Stimulated activated CD4-positive, alpha-beta T cell treated with anti-CD3 and anti-CD28 coated beads, TNF-alpha, amount 100 ng/mL, for 48 hours (primary cell): ENCODE measurements at places on chromosomes 1 and 21.

- DNase-seq, result no peak
Observed at GRCh38 chr21:21039624-21040170, 41.5 kb downstream of the NCAM2 start.

- no peak for DNase-seq
Observed at GRCh38 chr1:184539580-184539979, 152.8 kb downstream of the C1orf21 start.

- no peak for DNase-seq
Observed at GRCh38 chr1:107767156-107767582, 197.8 kb downstream of the VAV3 start.

DNA sequence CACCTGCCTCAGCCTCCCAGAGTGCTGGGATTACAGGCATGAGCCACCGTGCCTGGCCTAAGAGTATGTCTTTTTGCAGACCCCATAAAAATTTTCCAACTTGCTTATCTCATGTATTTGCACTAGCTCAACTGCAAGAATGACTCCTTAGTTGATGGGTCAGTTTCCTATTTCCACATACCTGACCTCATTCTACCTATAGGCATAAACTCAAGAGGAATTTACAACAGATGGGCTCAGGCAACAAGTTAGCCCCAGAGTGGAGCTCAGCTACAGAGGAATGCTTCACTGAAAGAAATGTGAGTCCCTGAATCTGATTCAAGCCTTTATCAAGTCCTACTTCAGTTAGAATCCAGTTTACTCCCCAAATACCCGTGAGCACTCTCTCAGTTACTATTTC lies 5.3 kb upstream of the SLC37A1 start:
- DNase-seq, result no peak

- DNase-seq, result no peak
Observed at GRCh38 chr1:210828996-210829596, 304.9 kb downstream of the KCNH1 start.

GRCh38 chr1:71634159-71634558 lies 553.3 kb upstream of the ZRANB2 start:
- DNase-seq, result no peak

DNA sequence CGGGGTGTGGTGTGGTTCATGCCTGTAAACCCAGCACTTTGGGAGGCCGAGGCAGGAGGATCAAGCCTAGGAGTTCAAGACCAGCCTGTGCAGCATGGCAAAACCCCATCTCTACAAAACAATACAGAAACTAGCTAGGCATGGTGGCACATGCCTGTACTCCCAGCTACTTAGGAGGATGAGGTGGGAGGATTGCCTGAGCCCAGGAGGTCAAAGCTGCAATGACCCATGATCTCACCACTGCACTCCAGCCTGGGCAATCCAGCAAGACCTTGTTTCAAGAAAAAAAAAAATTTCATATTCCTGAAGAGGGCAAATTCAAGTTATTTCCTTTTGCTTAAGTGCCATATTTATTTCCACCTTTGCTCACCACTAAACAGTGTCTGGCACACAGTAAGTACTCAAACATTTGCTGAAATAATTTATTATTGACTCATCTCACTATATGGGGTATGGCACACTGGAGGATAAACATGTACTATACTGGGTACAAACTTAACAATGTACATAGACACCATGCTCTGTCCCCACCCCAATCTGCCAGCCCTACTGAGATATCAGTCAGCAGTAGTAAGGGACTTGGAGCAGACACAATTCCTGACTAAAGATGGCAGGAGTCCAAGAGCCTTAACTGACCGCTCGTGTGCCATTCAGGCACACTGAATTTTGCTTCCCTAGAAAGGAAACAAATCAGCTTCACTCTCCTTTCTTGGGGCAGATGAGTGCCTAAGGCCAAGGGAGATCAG lies 15.5 kb downstream of the MEAF6 start:
- DNase-seq, result no peak

DNA sequence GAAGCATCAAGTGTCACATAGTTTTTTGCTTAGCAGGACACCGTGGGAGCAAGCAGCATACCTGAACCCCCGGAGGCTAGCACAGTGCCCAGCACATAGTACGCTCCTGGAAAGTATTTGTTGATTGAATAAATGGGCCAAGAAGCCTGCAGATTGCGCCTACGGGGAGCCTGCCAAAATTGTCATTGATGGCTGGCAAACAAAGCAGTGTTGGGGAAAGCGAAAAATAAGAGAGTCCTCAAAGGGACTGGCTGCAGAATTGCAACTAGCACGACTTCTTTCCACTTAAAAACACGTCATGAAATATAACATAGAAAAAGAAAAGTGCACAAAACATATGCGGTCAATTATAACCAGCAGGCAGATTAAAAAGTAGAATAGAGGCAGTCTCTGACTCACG lies 125.2 kb upstream of the GALNT2 start:
- no peak for DNase-seq

GRCh38 chr1:202245391-202245790 lies 51.8 kb downstream of the LGR6 start:
- no peak for DNase-seq

DNA sequence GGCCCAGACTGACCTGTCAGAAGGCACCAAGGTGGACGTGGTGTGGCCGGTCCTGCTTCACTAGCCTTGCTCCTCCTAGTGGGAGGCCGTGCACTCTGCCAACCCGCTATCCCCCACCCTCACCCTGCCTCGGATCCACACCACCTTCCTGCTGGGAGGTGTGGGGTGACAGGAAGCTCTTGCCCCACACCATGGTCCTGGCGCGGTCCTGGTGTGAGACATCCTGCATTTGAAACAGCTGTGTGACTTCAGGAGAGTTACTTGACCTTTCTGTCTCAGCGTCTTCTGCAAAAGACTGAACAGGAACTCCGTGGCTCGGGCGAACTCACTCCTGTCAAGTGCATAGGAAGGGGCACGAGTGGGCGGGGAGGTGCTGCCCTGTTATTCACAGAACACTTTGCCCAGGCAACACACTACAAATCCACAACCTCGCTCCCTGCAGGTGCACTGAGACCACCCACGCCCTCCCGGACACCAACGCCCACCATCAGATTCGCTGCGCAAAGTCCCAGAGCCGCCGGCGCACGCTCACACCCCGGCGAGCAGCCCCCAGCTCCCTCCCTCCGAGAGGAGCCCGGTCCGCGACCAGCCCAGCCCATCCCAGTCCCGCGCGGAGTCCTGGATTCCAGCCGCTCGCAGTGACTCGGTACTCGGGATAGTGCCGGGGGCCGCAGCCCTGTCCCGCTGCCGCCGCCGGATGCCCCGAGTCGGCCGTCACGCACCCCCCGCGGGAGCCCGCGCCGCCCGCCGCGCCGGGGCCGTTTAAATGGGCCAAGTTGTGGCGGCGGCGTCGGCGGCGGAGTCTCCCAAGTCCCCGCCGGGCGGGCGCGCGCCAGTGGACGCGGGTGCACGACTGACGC lies at the start of gene SAMD11:
Gene SAMD11, plus strand, starts transcription at position 793 of the 860 bp plus-strand sequence. CDS start 509 bp downstream, outside the sequence.
- DNase-seq, result peak; percentile 44

- no peak for DNase-seq
Observed at GRCh38 chr1:3430406-3430805, 24.1 kb upstream of the ARHGEF16 start.

- DNase-seq, result no peak
Observed at GRCh38 chr1:241771117-241771516, 76.9 kb upstream of the EXO1 start.

GRCh38 chr1:176949033-176949662 lies 215.4 kb downstream of the ASTN1 start:
- peak; percentile 2 for DNase-seq

DNA sequence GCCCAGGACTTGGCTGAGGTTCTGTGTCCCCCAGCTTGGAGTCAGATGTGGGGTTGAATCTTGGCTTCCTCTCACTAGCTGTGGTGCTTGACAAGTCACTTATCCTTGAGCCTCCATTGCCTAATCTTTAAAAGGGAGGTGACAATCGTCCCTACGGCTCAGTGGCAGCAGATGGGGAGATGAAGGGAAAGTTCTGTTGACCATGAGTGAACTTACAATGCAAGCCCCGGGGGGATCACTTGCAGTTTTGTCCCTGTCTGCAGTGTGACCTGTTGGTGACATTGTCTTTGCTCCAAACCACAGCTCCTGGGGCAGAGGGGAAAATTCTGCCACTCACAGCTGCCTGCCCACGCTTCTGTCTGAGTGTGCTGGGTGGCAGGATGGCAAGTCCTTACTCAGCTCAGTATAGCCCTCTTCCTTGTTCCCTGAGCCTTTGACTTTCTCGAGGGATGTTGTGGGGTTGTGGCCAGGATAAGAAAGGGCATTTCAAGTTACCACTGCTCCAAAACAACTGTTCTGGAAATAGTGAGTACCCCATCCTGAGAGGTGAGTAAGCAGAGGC lies 1.7 kb downstream of the PCSK9 start:
- DNase-seq, result no peak

GRCh38 chr21:15027056-15027455 lies 37.7 kb downstream of the NRIP1 start:
- no peak for DNase-seq

DNA sequence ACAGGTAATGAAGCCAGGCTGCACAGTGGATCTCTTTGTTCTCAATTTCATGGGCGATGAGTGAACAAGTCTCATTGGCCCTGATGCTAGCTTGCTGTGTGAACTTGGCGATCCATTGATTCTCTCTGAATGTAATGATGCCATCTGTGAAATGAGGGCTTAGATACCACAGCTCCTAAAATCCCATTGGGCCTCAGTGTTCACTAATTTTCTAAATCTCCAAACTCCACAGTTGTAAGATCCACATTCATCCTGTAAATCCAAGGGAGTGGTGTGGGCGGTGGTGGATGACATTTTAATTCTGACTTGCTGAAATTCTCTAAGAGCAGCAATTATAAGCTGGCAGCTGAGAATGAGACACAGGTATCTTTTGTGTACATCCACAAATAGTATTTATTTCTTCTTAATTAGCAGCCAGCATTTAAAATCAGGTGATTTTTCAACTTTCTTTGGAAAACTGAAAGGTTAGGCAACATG lies 9.6 kb upstream of the ACTL8 start:
- DNase-seq, result no peak

DNA sequence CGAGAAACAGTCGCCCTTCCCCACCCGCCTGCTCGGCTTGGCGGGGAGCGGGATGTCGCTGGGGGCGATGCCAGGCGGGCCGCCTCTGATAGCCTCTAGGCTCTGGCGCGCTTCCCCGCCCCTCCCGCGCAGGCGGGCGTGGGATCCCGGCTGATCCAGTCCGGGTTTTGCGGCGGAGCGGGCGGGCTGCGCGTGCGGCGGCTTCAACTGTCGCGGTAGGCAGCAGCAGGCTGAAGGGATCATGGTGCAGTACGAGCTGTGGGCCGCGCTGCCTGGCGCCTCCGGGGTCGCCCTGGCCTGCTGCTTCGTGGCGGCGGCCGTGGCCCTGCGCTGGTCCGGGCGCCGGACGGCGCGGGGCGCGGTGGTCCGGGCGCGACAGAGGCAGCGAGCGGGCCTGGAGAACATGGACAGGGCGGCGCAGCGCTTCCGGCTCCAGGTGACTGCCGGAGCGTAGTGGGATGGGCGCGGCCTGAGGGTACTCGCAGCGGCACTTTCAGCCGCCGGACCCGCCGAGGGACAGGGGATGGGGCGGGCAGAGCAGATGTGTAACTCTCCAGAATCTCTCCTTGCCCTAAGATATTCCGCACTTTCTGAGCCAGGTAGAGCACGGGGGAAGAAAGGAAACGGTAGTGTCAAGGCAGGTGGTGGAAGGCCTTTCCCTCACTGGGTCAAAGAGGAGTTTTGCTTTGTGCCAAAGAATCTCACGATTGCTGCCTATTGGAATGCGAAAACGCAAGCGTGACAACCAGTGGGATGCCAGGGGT lies at the start of gene FAAH:
Gene FAAH, plus strand, starts transcription at position 210 of the 764 bp plus-strand sequence. Its CDS starts 32 bp downstream, at position 242.
- peak; percentile 23 for DNase-seq

DNA sequence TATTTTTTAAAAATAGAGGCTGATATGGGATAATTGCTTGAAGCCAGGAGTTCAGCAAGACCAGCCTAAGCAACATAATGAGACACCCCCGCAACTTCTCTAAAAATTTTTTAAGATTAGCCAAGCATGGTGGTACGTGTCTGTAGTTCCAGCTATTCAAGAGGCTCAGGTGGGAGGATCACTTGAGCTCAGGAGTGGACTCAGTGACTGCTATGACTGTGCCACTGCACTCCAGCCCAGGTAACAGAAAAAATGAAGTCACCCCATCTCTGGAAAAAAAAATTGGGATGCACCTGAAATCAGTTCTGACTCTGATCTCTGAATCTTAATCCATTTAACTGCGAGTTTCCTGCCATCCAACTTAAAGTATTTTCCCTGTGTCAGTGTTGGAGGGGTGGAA lies 124.2 kb downstream of the MRPS6 start:
- DNase-seq, result no peak
